ENCODE measurements at places on chromosomes 2 and 18. TPM values are rescaled to one million over a fixed set of nuclear protein-coding genes. Genes with fewer than 3 reads are reported as not detected.

The RAX gene
- not detected for total RNA-seq

The IL1RL2 gene
- total RNA-seq: 0.35 TPM

The ATP6V1B1 gene
- 0.43 TPM for total RNA-seq

The KCNG2 gene
- total RNA-seq: 0.32 TPM

The PASK gene
- total RNA-seq: 2.2 TPM

Measured in cardiac septum (tissue), 1 donor.